ENCODE measurements at places on chromosomes 16 and 17.

DNA sequence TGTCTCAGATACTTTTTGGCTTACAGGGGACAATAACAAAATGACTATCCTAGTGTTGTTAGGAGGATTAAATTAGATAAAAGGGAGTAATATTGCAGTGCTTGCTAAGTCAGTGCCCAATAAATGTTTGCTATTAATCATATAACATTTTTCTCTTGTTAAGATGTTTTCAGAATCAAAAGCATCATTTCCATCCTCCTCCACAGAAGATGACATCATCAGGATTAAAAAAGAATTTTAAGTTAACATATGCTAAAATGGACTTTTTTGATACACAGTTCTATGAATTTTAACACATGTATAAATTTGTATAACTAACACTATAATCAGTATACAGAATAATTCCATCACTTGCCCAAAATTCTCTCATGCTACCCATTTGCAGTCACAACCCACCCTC, 492.6 kb downstream of the GRIN2A start:
- no peak for DNase-seq

GRCh38 chr17:61465550-61466237, 13.5 kb downstream of the TBX4 start:
- DNase-seq: no peak

DNA sequence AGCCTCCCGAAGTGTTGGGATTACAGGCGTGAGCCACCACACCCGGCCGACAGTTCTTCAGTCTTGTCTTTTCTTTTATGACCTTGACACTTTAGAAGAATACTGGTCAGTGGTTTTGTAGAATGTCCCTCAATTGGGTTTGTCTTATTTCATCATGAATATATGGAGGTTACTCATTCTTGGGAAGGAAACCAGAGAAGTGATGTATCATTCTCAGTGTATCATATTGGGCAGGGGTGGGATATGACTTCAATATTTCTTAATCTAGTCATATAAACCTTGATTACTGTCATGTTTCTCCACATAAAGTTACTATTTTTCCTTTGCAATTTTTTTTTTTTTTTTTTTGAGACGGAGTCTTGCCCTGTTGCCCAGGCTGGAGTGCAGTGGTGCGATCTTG, 36.9 kb downstream of the SNTB2 start:
- peak; percentile 85 for DNase-seq

- peak; percentile 63 for DNase-seq
These were observed 650 bp downstream of the KIAA0753 start for GRCh38 chr17:6639586-6640535.

- no peak for DNase-seq
These were observed 73.2 kb upstream of the MRTFB start for GRCh38 chr16:13997933-13998332.

Measured in ELR (cell line).